ENCODE measurements at places on chromosomes 4 and X.

DNA sequence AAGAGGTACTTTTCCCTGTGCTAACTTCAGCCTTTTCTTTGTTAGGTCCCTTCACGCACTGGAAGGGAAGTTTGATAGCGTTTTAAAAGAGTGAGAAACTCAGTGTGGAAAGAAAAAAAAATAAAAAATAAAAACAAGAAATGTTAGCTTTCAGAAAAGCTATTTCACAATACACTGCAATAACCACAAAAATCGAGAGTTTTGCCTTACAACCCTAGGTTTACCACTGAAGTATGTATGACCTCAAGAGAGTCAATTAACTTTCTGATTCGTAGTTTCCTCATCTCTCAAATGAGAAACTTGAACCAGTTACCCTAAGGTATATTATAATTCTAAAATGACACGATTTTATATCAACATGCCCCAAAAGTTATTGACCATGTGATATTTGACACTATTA is 93.9 kb upstream of the JADE1 start:
- DNase-seq: no peak

DNA sequence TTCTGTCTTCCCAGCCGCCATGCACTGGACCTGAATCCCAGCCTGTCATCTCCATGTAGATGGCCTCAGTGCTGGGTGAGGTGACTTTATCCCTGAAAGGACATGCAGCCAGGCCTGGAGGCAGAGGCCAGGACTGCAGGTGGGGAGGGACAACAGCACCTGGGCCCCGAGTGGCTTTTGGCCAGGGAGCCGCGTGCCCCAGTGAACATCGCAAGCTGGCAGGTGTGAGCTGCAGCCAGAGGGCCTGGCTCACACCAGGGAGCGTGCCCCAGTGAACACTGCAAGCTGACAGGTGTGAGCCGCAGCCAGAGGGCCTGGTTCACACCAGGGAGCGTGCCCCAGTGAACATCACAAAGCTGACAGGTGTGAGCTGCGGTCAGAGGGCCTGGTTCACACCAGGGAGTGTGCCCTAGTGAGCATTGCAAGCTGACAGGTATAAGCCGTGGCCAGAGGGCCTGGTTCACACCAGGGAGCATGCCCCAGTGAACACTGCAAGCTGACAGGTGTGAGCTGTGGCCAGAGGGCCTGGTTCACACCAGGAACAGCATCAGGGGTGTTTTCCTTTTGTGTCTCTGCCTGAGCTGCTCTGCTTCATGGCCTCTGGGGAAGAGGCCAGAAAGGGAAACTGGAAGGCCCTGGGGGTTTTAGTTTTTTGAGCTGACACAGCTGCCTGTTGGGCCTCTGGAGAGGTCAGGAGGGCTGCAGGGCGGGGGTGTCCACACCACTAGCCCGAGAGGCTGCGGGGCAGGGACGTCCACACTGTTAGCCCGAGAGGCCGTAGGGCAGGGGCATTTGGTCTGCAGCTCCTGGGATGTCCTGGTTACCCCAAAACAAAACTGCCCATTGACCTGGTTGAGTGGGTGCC is 22.7 kb upstream of the PSAPL1 start:
- no peak for DNase-seq

- no peak for DNase-seq
Observed at GRCh38 chrX:151806967-151807540, 72.5 kb downstream of the CNGA2 start.

- no peak for DNase-seq
Observed at GRCh38 chr4:66636349-66636748, 909.0 kb downstream of the CENPC start.

DNA sequence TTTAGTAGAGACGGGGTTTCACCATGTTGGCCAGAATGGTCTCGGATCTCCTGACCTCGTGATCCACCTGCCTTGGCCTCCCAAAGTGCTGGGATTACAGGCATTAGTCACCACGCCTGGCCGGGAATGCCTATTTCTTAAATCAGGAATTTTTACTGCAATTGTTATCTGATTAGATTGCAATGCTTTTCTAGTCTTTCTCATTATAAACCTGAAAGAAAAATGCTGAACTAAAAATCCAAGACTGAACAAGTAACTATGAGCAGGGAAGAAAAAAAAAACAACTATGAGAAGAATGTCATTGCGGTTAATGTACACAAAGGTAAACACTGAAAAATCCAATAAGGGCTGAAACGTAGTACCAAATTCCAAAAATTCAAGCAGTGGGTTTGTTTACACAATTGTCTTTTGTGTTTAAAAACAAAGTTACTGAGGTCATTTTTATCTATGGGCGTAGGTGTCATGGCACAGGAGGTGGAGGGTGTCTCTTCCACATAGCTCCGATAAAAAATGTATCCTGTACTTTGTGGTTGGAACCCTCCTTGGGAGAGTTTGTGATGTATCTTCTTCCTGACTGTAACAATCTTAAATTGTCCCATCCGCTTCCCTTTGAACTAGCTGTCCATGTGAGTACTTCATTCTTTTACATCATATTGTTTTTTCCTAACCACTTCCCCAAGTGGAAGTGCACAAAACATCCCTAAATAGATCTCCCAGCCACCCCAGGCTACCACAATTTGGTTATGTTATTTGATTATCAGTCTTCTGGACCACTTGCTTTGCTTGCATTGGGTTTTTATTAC is 11.1 kb upstream of the TMEM156 start:
- peak; percentile 77 for DNase-seq

Measured in suppressor macrophage treated with lipopolysaccharide for 1 hour (primary cell).